ENCODE measurements at places on chromosomes 4 and X.

- DNase-seq = no peak
Measured at GRCh38 chr4:4320528-4320927, 30.5 kb downstream of the ZBTB49 start.

DNA sequence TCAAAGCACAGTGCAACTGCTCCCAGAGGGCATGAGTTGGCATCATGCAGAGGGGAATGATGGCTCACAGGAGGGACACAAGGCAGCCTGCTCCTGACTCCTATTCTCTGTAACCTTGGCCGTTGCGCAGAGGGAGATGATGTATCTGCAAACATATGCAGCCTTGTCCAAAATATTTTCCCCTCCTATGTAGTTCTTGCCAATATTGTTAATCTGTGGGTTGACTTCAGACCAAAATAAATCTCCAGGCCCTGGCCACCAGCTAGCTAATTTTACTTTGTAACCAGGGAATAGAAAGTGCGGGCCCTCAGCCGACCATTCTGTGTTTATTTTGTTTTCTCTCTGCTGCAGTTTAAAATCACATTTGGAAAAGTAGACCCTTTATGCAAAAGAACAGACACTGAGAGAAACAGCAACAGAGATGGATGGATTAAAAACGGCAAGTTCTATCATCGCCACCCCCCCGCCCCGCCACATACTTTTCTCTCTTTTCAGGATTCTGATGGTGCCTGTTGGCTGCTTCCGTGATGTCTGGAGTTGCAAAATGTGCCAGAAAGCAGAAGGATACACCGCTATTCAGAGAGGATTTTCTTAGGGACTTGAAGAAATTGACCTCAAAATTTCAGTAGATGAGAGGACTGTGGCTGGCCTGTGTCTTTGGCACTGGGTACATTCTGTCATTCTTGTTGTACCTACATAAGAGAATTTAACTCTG lies 185.3 kb upstream of the BCOR start:
- no peak for DNase-seq

DNA sequence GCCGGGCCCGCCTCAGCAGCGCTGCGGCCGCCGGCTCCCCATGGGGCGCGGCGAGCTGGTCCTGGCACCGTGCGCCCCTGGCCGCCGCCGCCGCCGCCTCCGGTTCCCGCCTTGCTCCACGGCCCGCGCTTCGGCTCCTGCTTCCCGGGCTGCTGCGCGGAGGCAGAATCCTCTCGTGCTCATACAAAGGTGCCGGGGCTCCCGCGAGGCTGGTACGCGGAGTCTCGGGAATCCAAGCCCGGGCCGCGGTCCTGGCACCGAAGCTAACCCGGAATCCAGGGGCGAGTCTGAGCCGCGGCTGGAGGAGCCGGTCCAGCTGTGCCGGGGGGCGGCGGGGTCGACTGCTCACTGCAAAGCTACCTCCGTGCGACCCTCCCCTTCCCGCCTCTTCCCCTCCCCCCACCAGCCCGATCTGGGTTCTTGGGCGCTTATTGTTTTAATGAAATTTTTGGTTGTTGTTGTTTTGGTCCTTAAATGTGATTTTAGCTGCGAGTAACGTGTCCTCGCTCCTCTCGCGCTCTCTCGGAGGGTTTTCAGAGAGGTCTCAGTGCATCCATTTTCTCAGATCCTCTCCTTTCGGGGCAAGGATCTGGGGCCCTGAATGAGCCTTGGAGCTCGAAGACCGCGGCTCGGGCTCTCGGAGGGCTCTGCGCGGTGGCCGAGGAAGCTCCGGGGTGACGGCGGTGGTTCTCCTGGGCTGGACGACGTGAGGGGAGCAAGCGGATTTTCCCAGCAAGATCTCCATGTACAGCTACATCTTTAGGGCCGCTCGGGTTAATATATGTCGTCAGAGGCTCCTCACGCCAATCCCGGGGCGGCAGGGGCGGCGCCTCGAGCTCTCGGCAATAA lies at the start of gene HAND2:
Gene HAND2, minus strand, starts transcription at position 753 of the 849 bp plus-strand sequence. CDS start 940 bp downstream, outside the sequence.
- no peak for DNase-seq

- no peak for DNase-seq
Measured at GRCh38 chr4:87003266-87003665, 68.5 kb downstream of the AFF1 start.
